ENCODE measurements at places on chromosomes 16 and 17.

- peak; percentile 78 for DNase-seq
These were observed 115.6 kb upstream of the CDH5 start for GRCh38 chr16:66250686-66251431.

DNA sequence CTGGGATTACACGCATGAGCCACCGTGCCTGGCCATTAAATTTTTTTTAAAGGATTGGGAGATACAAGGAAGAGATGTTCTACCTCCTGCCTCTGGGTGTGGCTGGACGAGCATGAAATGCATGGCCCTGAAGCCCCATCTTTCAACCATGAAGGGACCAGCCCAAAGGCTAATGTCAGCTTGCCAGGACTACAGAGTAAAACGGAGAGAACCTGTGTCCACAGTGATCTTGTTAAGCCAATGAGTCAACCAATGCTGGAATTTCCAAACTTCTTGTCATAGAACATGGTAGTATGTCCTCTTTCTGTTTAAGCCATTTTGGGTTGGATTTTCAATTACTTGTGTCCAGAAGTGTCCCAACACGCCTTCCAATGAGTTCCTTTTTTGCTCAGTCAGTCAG, 71.3 kb downstream of the RTN4RL1 start:
- DNase-seq: no peak

DNA sequence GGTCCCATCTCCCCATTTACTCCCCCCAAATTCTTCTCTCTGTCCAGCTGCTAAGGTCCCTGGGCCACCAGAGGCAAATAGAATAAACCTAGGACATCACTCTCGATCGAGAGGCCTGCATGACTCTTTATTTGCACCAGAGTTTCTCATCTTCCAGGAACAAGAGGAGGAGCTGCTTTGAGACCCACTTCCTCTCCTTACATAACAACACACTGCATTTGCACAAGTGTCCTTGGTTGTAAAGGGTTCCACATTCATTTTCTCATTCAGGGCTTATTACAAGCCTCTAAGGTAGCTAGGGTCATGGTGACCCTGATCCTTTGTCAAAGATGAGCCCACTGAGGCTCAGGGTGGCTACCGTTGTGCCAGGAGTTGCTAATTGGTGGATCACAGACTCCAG, 38.1 kb upstream of the RHOT1 start:
- no peak for DNase-seq

GRCh38 chr16:11560701-11561453, 25.8 kb downstream of the LITAF start:
- no peak for DNase-seq

GRCh38 chr16:4021070-4021779, 95.0 kb downstream of the ADCY9 start:
- no peak for DNase-seq
